ENCODE measurements at places on chromosomes 6 and 20. TPM values are rescaled to one million over a fixed set of nuclear protein-coding genes. Genes with fewer than 3 reads are reported as not detected.

GRCh38 chr20:46305331-46305972 is 2.8 kb downstream of the CDH22 start:
- H3K27ac ChIP-seq, result no peak overlapping the region
- peaks cover 2% of the 10 kb centered on the region for H3K27me3 ChIP-seq
- no peaks in the 10 kb centered on the region for H3K36me3 ChIP-seq
- no peak overlapping the region for H3K4me3 ChIP-seq
- DNase-seq, result no peak

DNA sequence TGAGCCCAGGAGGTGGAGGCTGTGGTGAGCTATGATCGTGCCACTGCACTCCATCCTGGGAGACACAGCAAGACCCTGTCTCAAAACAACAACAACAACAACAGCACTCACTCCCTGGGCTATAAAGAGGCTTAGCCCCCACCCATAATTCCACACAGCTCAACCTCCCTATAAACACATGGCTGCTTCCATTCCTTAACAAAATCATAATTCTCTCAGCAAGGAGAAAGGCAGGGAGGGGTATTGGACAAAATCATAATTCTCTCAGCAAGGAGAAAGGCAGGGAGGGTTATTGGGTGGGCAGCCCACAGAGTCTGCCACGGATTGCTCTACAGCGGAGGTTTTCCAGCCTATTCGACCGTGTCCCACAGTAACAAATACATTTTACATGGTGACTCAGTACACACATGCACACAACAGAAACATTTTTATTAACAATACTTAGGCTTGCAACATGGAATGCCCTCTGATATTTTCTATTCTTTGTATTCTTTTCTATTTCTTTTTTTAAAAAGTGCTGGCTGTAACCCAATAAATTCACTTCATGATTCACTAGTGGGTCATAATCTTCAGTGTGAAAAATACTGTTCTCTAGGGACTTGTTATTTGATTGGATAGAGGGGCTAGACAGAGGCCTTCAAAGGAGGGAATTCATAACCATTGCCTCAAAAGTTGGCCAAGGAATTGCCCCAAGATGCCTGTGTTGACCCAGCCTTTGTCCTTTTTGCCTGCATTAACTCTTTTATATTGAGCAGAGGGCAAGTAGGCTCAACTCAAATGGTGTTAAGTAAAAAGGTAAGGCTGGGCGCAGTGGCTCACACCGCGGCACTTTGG is 50.6 kb upstream of the ZMYND8 start:
- DNase-seq, result no peak
- H3K4me1 ChIP-seq, result no peaks in the 10 kb centered on the region
- no peaks in the 10 kb centered on the region for H3K27me3 ChIP-seq
- H3K27ac ChIP-seq, result no peak overlapping the region
- H3K36me3 ChIP-seq, result no peaks in the 10 kb centered on the region

GRCh38 chr6:11288065-11288464 is 55.6 kb upstream of the NEDD9 start:
- peak; percentile 63 for DNase-seq
- no peaks in the 10 kb centered on the region for H3K4me1 ChIP-seq
- H3K27ac ChIP-seq, result peak overlapping the region; percentile 30

GRCh38 chr6:14478381-14479225 is 361.0 kb downstream of the CD83 start:
- H3K27ac ChIP-seq, result no peak overlapping the region
- H3K36me3 ChIP-seq, result no peaks in the 10 kb centered on the region
- H3K27me3 ChIP-seq, result no peaks in the 10 kb centered on the region
- H3K4me3 ChIP-seq, result no peak overlapping the region
- no peak for DNase-seq

DNA sequence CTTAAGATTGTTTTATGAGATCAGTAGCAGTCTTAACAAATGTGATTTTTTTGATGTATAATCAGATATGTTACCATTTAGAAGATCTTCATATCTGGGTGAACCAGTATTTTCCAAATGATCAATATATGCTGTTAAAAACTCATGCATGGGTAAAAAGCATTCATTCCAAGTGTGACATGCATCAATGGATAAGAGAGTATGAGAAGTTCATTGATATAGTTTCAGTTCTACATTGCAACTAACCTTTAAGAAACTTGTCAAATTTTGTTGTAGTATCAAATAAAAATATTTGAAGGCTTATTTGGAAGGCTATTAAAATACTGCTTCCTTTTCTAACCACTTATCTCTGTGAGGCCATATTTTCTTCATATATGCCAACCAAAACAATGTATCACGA is 117.7 kb downstream of the FIG4 start:
- no peak overlapping the region for H3K27ac ChIP-seq
- DNase-seq, result no peak
- H3K4me3 ChIP-seq, result no peak overlapping the region
- no peaks in the 10 kb centered on the region for H3K36me3 ChIP-seq

Gene SRMS
- total RNA-seq, result 0.59 TPM

DNA sequence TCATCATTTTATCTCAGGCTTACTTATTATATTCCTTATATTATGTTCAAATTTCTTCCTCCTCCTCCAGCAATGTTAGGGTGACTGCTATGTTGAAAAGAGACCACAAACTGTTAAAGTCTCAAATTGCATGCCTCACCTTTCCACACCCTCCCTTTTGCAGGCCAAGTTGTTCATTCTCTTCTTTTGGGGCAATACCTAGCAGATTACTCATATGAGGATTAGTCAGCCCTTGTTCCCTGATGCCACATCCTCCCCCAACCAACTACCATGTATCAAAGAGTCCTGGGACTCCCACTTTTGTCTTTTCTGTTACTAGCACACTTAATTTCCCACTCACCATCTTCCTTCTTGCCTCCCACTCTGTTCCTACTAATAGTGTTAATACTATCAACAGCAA is 434.7 kb downstream of the BCKDHB start:
- H3K4me3 ChIP-seq, result no peak overlapping the region
- no peak overlapping the region for H3K27ac ChIP-seq
- DNase-seq, result no peak
- no peaks in the 10 kb centered on the region for H3K36me3 ChIP-seq

- no peaks in the 10 kb centered on the region for H3K36me3 ChIP-seq
- no peaks in the 10 kb centered on the region for H3K27me3 ChIP-seq
- DNase-seq, result peak; percentile 66
- H3K27ac ChIP-seq, result peak within 1 kb of the TSS; percentile 98
- H3K4me3 ChIP-seq, result peak within 1 kb of the TSS; percentile 98
Measured at GRCh38 chr6:35496841-35497570, at the start of gene TEAD3. Gene TEAD3, minus strand, starts transcription at chr6:35497079.

Gene HSPA12B
- total RNA-seq, result 25.2 TPM

- no peaks in the 10 kb centered on the region for H3K36me3 ChIP-seq
- no peak overlapping the region for H3K27ac ChIP-seq
- no peaks in the 10 kb centered on the region for H3K4me1 ChIP-seq
- H3K4me3 ChIP-seq, result no peak overlapping the region
- no peaks in the 10 kb centered on the region for H3K27me3 ChIP-seq
- no peak for DNase-seq
Measured at GRCh38 chr20:38842026-38842425, 36.5 kb downstream of the PPP1R16B start.

Gene VGLL2
- total RNA-seq, result not detected

Gene LY6G6D
- not detected for total RNA-seq

Gene BMP5
- total RNA-seq, result 1.3 TPM

Gene OTOR
- not detected for total RNA-seq

DNA sequence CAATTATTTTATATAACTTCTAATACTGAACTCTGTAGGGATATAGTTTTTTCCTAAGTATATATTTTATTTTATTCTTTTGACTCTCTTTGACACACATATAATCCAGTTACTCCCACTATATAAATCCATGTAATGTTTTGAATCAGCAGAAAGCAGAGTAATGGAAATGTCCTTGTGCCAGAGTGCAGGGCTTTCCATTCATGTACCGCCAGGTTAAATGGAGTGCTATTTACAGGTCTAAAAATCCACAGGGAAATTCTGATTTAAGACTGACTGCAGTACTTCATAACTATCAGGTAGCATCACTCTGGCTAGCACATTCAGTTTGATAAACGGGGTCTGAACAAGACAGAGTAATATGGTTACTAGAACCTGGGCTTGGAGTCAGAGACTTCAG is 626.8 kb downstream of the COL12A1 start:
- DNase-seq, result no peak
- no peaks in the 10 kb centered on the region for H3K27me3 ChIP-seq
- no peak overlapping the region for H3K4me3 ChIP-seq
- H3K36me3 ChIP-seq, result no peaks in the 10 kb centered on the region
- no peaks in the 10 kb centered on the region for H3K4me1 ChIP-seq

DNA sequence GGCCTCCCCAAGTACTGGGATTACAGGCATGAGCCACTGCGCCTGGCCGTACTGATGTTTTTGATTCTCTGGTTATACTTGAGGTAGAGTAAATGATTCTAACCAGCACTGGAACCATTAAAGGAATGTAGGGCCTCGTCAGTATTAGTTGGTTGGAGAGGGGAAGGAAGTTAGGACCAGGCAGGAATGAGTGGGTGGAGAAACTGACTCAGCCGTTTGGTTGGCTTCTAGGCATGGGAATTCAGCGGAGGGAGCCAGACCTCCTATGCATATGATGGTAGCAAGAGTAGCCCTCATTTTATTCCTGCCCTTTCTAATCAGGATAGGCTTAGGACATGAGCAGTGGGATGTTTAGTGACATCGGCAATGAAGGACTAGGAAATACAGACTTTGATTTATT is 19.0 kb upstream of the SERINC3 start:
- H3K4me1 ChIP-seq, result no peaks in the 10 kb centered on the region
- H3K4me3 ChIP-seq, result no peak overlapping the region
- H3K27me3 ChIP-seq, result no peaks in the 10 kb centered on the region
- H3K36me3 ChIP-seq, result no peaks in the 10 kb centered on the region

Gene OOEP
- total RNA-seq, result not detected
